ENCODE measurements at places on chromosomes 16 and 17.
A peak's percentile ranks its signal among the peaks of the same experiment; 100 is the strongest.

GRCh38 chr16:89924297-89924924 lies 1.3 kb downstream of the TUBB3 start:
- peak; percentile 38 for DNase-seq

DNA sequence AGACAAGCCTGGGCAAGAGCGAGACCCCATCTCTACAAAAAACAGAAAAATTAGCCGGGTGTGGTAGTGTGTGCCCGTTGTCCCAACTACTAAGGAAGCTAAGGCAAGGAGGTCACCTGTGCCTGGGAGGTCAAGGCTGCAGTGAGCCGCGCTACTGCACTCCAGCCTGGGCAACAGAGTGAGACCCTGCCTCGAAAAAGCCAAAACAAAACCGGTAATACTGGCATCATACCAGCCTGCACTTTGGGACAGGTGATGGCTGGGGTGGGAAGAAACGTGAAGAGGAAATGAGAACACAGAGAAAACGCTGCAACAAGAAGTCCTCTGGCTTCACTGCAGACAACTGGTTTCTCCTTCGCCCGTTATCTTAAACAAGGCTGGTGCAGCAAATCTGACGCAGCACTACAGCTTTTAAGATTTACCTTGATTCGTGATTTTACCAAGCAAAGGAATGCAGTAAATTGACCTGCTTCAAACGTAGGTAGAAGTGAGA lies 725 bp upstream of the CASC3 start:
- DNase-seq: no peak

- no peak for DNase-seq
Measured at GRCh38 chr16:86030116-86030515, 131.2 kb downstream of the IRF8 start.

DNA sequence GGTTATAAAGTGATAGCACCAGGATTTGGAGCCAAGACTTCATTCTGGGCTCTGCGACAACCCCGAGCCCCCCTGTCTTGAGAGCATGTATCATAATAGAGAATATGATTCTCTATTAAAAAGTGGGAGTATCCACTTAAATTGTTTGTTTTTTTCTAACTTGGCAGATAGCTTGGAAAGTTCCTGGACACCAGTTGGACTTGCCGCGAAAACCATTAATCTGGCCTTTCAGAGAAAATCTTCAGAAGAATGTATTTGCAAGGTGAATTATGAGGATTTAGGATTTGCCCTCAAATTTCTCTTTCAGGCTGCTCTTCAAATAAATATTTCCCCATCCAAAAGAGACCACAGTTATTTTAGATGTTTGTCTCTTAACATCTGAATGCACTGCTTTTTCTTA lies 53.5 kb downstream of the MARCHF10 start:
- no peak for DNase-seq

DNA sequence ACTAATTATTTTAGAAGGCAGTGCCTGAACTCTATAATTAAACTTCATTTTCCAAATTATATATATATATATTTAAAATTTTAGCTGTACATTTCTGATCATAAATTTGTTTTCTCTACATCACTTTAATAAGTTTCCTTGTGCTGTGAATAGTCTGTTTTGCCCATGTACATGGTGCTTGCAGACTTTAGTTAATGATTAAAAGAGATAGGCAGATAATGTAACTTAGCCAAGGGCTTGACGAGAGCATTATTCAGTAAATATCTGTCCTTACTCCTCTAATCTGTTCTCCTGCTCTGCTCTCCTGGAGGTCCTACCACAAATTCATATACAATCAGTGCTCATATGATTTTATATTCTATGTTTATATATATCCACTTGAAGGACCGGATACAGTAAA lies 595.2 kb upstream of the KIF2B start:
- no peak for DNase-seq

- peak; percentile 64 for DNase-seq
Measured at GRCh38 chr17:78176548-78177025, 8.2 kb downstream of the SYNGR2 start.

DNA sequence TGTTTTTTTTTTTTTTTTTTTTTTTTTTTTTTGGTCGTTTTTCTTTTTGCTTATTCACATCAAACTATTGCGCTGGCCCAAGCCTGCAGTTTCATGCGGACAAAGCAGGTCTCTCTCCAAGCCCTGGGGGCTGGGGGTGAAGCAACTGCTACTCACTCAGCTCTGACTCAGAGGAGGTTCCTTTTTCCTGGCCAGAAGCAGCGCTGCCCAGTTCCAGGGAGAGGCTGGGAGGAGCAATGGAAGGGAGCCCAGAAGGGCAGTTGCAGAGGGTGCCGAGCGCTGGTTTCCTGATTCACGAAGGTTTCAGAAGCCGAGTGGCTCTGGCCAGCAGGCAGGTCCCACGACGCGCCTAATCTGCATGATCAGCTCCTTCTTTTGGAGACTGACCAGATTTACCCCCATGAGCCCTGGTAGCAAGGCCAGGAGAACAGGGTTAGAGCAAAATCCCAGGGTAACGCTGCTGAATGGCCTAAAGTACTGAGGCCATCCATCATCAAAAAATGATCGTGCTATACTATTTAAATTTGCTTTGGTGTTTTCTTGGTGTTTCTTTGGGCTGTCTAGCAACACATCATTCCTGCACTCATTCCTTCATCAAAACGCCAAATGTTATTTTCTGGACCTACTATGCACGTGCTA lies 144.7 kb upstream of the SOX9 start:
- peak; percentile 20 for DNase-seq

- DNase-seq: no peak
Measured at GRCh38 chr16:81526935-81527334, 82.3 kb downstream of the CMIP start.

DNA sequence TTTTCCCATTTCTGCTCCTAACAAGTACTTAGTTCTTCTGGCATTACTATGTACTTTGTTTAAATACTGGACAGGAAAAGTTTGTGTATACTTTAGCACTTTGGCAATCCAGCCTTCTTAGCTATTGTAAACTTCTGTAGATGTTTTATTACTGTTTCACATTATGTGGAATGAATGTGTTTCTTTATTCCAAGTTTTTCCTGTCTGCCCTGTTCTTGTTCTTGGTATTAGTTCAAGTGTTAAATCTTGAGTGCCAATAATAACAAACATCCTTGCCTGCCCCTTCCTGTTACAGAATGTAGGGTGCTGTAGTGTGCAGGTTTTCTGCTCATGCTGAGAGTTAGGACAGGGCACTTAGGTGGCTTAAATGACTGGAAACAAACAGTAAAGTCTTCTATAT lies 7.3 kb upstream of the CAPNS2 start:
- DNase-seq: no peak

DNA sequence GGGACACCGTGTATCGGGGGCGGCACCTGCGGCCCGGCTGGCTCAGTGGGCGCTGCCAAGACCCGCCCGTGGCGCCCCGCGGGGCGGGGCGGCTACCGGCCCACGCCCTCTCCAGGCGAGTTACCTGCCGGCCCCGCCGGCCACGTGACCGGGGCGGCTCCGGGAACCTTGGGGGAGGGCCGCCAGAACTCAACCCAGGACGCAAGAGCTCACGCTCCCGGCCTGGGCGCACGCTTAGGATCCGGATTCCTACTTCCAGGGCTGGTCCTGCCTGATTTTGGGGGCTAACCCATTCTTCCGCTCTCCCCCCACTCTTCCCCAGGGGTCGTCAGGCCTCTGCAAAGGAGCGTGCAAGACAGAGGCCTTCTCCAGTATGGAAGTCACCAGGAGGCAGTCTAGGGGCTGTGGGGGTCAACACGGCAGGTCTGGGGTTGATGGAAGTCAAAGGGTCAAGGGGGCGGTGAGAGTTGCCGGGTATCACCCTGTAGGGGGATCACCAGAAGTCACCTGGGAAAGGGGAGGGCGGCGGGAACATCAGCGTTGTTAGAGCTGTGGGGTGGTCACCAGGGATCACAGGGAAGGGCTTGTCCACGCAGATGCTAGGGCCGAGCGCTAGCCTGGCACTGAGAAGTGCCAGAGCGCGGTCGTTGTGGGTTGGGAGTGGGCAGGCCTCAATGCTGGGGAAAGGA lies 354 bp upstream of the ESRP2 start:
- DNase-seq: no peak

GRCh38 chr17:38586788-38587187 lies 19.0 kb downstream of the SRCIN1 start:
- DNase-seq: no peak

GRCh38 chr17:39966771-39967170 lies 4.0 kb downstream of the GSDMA start:
- DNase-seq: no peak

- peak; percentile 87 for DNase-seq
Measured at GRCh38 chr17:44708401-44709263, at the start of gene DBF4B. Gene DBF4B, plus strand, starts transcription at chr17:44708665. Its CDS starts 156 bp downstream, at chr17:44708821.

GRCh38 chr17:47700471-47701449 lies 6.8 kb downstream of the TBKBP1 start:
- no peak for DNase-seq

- DNase-seq: no peak
Measured at GRCh38 chr17:17826942-17827785, 9.6 kb downstream of the SREBF1 start.

DNA sequence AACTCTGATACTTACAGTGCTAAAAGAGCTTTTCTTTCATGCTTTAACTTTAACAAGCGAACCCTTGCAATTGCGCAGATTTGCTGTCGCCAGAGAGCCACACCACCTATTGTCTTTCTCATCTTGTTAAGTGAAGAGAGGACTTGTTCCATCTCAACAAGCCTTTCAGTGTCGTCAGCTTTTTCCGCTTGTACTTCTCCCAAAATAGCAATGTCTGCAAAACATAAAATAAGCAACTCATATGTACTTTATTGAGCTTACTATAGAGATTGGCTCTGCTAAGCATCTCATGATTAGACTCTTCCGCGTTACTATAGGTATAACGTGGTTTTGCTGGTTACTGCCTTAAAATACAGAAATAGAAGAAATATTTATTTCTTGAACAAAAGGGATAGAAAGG lies 51.9 kb downstream of the ABCA8 start:
- DNase-seq: no peak

- no peak for DNase-seq
Measured at GRCh38 chr17:17540935-17541639, 44.9 kb upstream of the RASD1 start.

- no peak for DNase-seq
Measured at GRCh38 chr16:1793578-1794220, at the start of gene IGFALS. Gene IGFALS, minus strand, starts transcription at chr16:1793705. Its CDS starts 53 bp downstream, at chr16:1793652.

DNA sequence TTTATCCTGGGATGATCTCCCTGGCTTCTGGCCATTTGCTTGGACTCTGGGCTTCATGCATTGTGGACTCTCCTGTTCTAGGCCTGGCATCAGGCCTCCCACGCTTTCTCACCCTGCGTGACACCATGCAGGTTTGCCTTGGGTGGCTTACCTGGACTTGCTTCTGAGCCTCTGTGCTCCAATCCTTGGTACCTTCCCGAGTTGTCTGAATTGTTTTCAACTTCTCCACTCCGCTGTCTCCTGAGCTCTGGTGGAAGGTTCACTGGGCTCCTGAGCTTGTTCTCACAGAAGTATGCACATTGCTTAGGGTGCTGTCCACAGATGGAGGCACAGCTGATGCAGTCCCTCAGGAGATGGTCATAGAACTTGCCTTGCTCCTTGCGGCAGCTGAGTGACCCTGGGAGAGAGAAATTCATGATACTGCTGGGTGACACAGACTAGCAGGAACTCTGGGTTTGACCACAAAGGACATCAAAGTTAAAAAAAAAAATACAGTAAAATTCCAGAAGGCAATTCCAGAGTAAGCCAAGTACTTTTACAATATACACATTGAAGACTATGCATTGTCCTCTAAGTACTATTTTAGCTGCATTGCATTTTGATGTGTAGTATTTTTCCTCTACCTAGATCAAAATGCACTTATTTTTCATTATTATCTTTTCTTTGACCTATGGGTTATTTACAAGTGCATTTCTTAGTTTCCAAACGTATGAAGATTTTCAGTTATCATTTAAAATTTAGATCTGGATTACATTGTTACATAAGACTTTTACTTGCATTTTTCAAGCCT lies 23.1 kb downstream of the TNFRSF13B start:
- DNase-seq: no peak

GRCh38 chr17:56893503-56893902 lies 20.3 kb downstream of the TRIM25 start:
- no peak for DNase-seq

DNA sequence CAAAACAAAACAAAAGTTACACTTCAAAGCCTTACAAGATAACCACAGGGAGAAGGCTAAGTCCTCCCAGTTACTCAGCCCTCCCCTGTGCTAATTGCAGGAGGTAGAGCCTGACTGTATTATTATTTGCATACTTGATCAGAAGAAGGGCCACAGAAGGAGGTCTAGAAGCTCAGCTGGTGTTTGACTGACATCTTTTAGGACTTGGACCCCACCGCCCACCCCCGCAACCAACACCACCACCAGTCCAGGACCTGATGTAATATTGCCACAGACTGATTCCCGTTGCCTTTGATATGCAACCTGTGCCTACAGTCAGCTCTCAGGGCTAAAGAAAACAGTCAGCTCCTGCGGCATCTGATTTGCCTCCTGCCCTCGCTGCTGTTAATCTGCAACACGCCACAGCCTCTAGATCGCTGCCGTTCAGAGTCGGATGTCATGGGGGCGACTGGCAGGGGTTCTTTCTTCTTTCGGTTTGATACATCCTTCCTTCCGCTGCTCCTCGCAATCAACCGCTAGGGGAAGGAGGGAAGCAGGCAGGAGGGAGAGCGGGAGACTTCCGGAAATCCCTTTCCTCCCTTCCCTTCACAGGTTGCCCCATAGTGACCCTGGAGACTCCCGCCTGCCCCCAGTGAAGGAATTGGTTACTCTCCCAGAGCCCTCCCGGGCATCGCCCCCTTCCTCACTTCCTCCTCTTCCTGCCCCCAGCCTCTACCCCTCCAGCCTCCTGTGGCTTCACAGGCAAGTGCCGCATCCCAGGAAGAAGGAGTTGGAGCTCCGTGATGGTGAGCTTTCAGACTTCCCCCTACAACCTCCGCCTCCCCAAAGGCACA lies 90.5 kb upstream of the SOX9 start:
- DNase-seq: peak; percentile 57

DNA sequence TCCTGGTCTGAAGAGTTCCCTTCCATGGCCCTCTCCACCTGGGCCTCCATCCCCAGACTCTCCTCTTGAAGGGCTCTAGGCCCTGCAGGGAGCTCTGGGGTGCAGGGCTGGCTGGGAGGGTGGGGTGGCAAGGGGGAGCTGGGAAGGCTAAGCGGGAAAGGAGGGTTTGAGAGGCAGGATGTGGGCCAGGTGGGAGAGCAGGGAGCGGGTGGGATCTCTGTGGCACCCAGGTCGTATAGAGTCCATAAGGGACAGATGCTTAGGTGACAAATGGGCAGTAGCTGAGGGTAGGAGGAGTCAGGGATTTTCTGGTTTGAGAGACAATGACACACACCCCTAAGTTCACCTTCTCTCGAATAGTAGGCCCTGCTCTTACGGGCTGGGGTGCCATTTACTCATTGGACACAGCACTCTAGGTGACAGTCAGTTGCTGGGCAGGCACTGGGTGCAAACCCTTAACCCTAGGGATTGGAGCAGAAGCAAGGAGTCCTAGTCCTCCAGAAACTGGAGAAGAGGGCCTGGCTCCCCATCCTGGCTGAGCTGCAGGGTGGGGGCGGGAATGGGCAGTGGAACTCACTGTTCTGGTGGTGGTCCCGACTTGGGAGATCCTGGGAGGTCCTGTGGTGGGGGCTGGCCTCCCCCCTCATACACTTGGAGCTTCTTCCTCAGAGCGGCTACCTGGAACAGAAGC lies 15.3 kb downstream of the KIF18B start:
- DNase-seq: no peak

All from MV-4-11 (cell line).